ENCODE measurements at places on chromosomes 2 and 18.
A peak's percentile ranks its signal among the peaks of the same experiment; 100 is the strongest.

GRCh38 chr18:22728481-22729105 is 204.5 kb upstream of the RBBP8 start:
- no peak overlapping the region for H3K4me3 ChIP-seq
- no peak for DNase-seq
- no peaks in the 10 kb centered on the region for H3K36me3 ChIP-seq

DNA sequence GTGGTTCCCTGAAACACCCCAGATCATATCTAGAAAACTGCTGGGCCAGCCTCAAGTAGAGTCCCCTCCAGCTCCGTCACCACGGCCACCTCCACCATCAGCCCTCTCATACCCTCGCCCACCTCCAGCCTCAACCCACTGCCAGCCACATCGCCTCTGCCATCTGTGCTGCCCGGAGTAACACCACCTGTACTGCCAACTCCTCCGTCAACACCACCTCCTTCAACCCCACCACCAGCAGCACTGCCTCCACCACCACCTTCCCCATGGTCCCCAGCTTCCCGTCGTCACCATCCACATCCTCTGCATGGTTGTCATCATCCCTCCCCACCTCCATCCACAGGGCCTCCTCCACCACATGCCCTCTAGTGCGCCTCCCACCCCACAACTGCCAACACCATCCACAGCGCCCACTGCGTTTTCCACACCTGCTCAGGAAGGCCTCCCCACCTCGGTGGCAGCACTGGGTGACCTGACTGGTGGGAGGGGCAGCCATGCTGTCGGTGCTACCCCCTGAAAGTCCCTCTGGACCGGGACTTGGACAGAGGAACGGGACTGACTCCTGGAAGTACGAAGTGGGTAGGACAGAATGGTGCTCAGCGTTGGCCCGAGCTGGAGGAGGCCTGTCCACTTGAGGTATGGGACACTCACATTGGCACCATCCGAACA is 1.6 kb downstream of the SNED1 start:
- no peak overlapping the region for H3K4me3 ChIP-seq
- H3K27me3 ChIP-seq = peaks cover 30% of the 10 kb centered on the region
- peaks cover 2% of the 10 kb centered on the region for H3K4me1 ChIP-seq
- no peak for DNase-seq

DNA sequence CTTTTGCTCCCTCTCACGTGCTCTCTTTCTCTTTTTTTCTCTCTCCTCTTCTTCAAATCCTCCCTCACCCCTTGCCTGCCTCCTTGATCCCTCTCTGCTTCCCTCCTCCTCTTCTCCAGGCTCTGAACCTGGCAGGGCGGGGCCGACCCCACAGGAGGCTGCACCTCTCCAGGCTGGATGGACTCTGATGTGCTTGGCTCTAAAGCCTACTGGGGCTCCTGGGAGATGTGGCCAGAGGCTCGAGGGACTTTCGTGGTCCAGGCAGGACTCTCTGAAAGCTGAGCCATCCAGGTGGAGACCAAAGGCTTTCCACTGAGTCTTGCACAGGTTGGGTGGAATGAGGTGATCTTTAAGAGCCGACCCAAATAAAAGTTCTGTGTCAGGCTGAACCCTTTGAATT is 25.4 kb downstream of the DYSF start:
- no peak overlapping the region for H3K27ac ChIP-seq
- no peak overlapping the region for H3K4me3 ChIP-seq
- DNase-seq = no peak

DNA sequence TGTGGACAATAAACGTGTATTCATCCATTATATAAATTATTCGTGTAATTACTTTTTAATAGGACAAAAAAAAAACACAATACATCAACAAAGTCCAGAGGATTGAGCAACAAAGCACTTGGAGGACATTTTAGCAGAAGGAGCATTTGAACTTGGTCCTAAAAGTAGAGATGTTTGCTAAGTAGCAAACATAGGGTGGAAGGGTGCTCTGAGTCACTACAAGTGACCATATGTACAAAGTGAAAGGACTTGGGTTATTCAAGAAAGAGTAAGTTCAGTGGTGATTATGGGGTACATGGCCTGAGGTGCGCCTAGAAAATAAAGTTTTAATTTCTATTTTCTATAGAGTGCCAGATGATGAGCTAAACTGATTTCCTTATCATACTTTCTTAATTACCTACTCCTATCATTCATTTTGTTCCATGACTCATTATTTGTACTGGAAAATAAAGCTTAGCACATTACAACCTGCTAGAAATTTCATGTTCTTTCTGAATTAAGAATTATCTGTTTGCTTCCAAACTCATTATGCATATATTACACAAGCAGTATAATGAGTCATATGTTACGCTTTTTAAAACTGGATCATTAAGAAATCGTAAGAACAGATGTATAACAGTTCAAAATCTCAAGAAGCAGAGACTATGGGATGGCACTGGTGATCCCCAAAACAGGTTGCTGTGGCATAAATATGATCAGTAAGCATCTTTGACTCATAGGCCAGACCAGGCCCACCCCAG is 13.1 kb upstream of the PPP1R1C start:
- no peaks in the 10 kb centered on the region for H3K4me1 ChIP-seq
- H3K27me3 ChIP-seq = no peaks in the 10 kb centered on the region
- H3K27ac ChIP-seq = no peak overlapping the region

DNA sequence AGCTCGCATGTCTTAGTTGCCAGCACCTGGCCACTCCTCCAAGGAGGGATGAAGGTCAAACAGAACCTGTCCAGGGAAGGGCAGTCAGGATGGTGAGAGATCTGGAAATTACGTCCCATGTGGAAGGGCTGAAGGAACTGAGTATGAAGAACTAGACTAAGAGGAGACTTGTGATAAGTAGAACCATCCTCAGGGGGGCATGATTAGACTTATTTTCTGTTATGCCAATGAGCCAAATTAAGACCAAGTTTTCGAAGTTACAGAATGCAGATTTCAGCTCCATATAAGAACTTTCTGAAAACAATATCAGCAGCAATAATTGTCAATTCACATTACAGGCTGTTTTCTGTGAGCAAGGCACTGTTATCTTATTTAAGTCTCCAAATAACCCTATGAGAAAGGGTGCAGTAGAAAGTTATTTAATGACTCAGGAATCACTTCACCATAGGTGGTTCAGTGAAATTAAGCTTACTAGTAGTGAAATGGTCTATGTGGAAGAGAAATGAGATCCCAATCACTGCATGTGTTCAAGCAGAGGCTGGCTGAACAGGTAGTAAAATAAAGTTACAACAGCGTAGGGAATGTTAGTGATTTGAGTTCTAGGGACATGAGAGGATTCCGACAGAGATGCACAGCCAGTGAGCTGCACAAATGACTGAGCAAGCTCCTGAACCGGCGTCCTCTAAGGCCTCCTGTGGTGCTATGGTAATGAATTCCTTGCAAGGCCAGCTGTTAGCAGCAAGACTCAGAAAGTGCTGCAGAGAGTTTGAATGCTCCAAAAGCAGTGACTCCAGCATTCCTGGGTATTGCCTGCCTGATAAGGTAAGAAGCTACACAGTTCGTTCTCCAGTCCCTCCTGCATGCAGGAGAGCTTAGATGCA is 4.5 kb upstream of the DYM start:
- peak; percentile 54 for DNase-seq
- no peaks in the 10 kb centered on the region for H3K27me3 ChIP-seq
- H3K4me1 ChIP-seq = peaks cover 12% of the 10 kb centered on the region

- peaks cover 17% of the 10 kb centered on the region for H3K36me3 ChIP-seq
- H3K27me3 ChIP-seq = no peaks in the 10 kb centered on the region
- H3K4me1 ChIP-seq = no peaks in the 10 kb centered on the region
- no peak overlapping the region for H3K27ac ChIP-seq
Observed at GRCh38 chr2:99417396-99417795, 72.4 kb downstream of the REV1 start.

DNA sequence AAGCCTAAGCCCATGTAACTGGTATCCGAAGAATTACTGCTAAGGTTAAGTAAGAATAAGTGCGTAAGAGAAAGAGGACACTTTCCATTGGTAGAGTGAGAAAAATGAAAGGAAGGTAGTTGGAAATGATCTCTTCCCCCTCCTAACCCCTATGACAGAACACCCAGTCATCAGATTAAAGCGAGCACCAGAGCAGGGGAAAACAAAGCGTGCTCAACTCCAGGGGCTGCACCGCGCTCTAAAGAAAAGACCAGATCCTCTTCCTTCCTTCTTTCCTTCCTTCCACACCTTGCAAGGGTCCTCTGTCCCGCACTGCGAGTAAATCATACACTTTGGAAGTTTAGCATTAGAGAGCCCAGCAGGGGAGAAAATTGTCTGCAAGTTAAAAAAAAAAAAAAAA is 971 bp upstream of the CDH7 start:
- H3K36me3 ChIP-seq = no peaks in the 10 kb centered on the region
- peaks cover 9% of the 10 kb centered on the region for H3K4me1 ChIP-seq
- H3K4me3 ChIP-seq = peak overlapping the region; percentile 71
- DNase-seq = peak; percentile 3
- H3K27me3 ChIP-seq = no peaks in the 10 kb centered on the region

DNA sequence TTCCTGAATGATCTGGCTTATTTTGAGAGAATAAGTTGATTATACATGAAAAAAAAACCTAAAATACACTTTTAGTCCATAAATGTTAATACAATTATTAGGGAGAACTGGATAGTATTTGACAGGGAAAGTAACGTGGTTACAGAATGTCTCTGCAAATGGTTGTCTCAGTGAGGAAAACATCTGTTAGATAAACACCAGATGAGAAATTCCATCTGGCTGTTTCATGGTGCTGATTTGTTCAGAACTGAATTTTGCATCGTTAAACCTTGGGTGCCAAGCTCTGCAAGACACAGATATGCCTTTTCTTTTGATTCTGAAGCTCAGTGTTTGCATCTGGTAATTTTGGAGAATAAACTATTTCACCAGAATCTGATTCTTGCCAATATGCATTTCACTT is 90.4 kb downstream of the SCN3A start:
- peaks cover 5% of the 10 kb centered on the region for H3K4me1 ChIP-seq
- H3K27ac ChIP-seq = no peak overlapping the region
- H3K4me3 ChIP-seq = no peak overlapping the region
- no peaks in the 10 kb centered on the region for H3K27me3 ChIP-seq
- no peaks in the 10 kb centered on the region for H3K36me3 ChIP-seq

DNA sequence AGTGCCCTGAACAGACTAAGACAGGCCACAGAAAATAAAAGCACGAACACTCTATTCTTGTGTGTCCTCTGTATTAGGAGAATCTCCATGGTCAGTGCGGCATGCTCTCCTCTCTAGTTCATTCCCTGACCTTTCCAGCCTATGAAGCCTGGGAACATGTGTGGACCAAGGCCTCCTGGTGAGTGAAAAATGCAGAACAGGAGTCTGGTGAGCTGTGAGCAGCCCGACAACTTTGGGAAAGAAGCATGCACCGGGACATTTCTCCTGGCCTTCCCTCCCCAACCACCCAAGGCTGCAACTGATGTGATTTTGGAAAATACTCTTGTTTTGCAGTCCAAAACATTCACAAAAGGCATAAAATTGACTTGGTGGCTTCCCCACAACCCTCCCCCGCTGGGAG is 878.3 kb upstream of the ID2 start:
- no peak overlapping the region for H3K4me3 ChIP-seq
- no peak overlapping the region for H3K27ac ChIP-seq

GRCh38 chr2:114661971-114662939 is 219.8 kb downstream of the DPP10 start:
- DNase-seq = no peak
- H3K27me3 ChIP-seq = no peaks in the 10 kb centered on the region

- peaks cover 20% of the 10 kb centered on the region for H3K4me1 ChIP-seq
- no peaks in the 10 kb centered on the region for H3K36me3 ChIP-seq
- no peak for DNase-seq
- H3K27ac ChIP-seq = no peak overlapping the region
Observed at GRCh38 chr18:48688961-48689360, 150.1 kb downstream of the CTIF start.

DNA sequence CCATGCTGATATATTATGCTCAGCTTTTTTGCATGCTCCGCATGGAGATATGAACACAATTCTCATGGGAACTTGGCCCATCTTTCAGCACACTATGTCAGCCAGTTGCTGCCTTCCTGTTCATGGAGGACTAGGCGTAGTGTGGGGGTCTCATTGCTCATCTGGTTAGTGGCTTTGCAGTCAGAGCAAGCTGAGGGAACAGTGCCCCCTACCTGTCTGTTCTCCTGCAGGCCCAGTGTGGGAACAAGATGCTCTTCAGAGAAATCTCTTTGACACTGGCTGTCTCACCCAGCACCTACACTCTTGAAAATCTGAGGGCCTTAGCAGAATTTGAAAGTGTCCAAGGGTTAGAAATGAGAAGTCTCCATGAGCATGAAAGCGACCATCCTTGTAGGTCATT is 47.1 kb downstream of the SPTBN1 start:
- no peak overlapping the region for H3K4me3 ChIP-seq
- no peaks in the 10 kb centered on the region for H3K27me3 ChIP-seq
- peak; percentile 45 for DNase-seq
- H3K36me3 ChIP-seq = no peaks in the 10 kb centered on the region

DNA sequence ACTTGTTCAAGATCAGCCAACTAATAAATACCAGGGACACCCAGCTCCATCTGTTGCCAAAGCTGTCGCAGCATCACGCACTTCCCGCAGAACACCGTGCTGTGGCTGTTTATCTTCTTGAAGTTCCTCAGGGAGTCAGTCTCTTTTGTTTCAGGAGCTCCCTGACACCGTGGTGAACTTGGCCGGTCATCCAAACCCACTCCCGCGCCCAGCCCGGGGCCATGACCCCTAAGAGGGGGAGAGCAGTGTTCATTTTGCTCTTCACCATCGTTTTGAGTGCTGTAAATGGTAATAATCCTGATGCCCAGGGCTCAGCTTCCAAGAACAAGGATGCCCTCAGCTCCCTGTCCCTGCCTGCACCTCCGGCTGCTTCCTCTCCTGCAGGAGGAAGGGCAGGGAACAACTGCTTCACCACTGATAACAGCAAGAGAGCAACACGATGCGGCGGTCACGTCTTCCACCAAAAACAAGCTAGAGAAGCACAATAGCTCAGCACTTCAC is 131.4 kb downstream of the SEPTIN10 start:
- no peaks in the 10 kb centered on the region for H3K27me3 ChIP-seq
- H3K4me1 ChIP-seq = no peaks in the 10 kb centered on the region
- no peak for DNase-seq
- H3K36me3 ChIP-seq = no peaks in the 10 kb centered on the region
- H3K27ac ChIP-seq = no peak overlapping the region
- no peak overlapping the region for H3K4me3 ChIP-seq

DNA sequence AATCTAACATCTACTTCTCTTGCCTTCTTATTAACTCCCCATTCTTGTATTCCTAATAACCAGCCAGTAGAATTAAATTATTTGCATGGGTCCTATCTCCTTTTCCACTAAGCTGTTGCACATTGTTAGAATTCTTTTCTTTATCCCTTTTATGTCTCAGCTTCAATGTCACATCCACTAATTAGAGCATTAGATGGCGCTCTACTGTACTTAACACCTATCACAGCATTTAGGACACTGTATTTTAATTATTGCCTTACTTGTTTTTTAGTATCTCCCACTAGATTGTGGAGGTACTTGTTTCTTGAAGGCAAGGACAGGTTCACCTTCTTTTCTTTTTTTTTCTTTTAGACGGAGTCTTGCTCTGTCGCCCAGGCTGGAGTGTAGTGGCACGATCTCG is 3.8 kb downstream of the LIPT1 start:
- H3K27ac ChIP-seq = no peak overlapping the region
- DNase-seq = no peak
- peaks cover 2% of the 10 kb centered on the region for H3K4me1 ChIP-seq
